ENCODE measurements at places on chromosomes 2 and 18.
A peak's percentile ranks its signal among the peaks of the same experiment; 100 is the strongest.

GRCh38 chr2:129755786-129756185 lies 223.7 kb upstream of the RAB6C start:
- H3K27ac ChIP-seq, result no peak overlapping the region
- no peaks in the 10 kb centered on the region for H3K4me1 ChIP-seq
- H3K36me3 ChIP-seq, result peaks cover 3% of the 10 kb centered on the region
- no peak for DNase-seq
- peaks cover 15% of the 10 kb centered on the region for H3K27me3 ChIP-seq

DNA sequence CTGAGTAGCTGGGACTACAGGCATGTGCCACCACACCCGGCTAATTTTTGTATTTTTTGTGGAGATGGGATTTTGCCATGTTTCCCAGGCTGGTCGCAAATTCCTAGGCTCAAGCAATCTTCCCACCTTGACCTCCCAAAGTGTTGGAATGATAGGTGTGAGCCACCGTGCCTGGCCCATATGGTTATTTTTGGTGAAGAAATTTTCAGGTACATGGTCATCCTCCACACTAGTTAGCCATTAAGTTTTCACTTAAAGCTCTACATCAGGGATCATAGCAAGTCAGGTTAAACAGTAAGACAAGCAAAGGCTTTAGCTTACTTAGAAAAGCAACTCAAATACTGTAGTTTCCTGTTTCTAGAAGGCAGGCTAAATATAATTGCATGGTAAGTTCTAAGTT lies 104.3 kb upstream of the GRB14 start:
- no peak overlapping the region for H3K27ac ChIP-seq
- no peaks in the 10 kb centered on the region for H3K27me3 ChIP-seq
- no peak overlapping the region for H3K4me3 ChIP-seq
- H3K36me3 ChIP-seq, result no peaks in the 10 kb centered on the region
- no peaks in the 10 kb centered on the region for H3K4me1 ChIP-seq

DNA sequence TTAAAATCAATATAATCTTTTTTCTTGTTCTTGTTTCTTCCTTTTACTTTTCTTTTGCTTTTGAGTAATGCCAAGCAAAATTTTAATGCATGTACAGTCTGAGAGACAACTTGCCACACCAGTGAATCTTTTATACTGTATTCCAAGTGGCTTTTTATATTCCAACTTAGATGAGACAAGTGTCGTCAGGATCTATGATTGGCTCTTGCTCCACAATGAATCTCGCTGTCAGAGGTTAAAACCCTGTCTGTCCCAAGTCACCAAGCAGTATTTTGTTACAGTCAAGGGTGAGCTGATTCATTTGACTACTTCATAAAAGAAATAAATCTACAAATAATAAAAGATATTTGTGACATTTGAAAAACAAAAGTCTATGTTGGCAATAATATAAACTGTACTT lies at the start of gene MSTN:
Gene MSTN (minus strand): TSS at position 129 of the 400 bp plus-strand sequence. CDS start 133 bp downstream, outside the sequence.
- H3K4me3 ChIP-seq, result no peak within 1 kb of the TSS
- no peak for DNase-seq
- no peak within 1 kb of the TSS for H3K27ac ChIP-seq
- H3K4me1 ChIP-seq, result no peaks in the 10 kb centered on the region

DNA sequence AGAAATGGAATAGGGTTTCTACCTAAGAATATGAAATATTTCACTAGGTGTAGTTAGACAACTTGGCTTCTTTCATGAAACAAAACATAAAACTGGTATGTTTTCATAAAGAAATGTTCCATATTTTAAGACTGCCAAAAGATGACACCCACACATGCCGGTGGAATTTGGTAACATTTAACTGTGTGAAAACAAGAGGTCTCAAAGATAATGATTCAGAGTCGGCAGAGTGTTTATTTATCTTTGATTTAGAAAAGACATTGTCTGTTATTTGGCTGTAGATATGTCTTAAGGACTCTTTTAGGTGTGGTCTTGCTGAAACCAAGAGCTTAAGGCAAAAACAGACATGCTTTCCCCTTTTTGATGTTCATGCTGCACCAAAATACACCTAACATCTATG lies 63.5 kb upstream of the FN1 start:
- H3K36me3 ChIP-seq, result peaks cover 2% of the 10 kb centered on the region
- H3K4me3 ChIP-seq, result no peak overlapping the region
- no peak overlapping the region for H3K27ac ChIP-seq
- H3K4me1 ChIP-seq, result no peaks in the 10 kb centered on the region
- H3K27me3 ChIP-seq, result peaks cover 36% of the 10 kb centered on the region

GRCh38 chr18:24128700-24129099 lies 10.2 kb upstream of the CABYR start:
- H3K4me3 ChIP-seq, result no peak overlapping the region
- peaks cover 12% of the 10 kb centered on the region for H3K36me3 ChIP-seq
- DNase-seq, result no peak

GRCh38 chr2:197661626-197662025 lies 13.8 kb downstream of the RFTN2 start:
- H3K4me3 ChIP-seq, result no peak overlapping the region
- no peaks in the 10 kb centered on the region for H3K27me3 ChIP-seq
- no peak for DNase-seq
- H3K27ac ChIP-seq, result no peak overlapping the region

- no peaks in the 10 kb centered on the region for H3K4me1 ChIP-seq
- H3K27me3 ChIP-seq, result no peaks in the 10 kb centered on the region
- no peak for DNase-seq
These were observed 24.3 kb upstream of the DYNC2LI1 start for GRCh38 chr2:43749583-43749982.

GRCh38 chr2:170214309-170214948 lies 36.5 kb downstream of the MYO3B start:
- H3K27ac ChIP-seq, result no peak overlapping the region
- no peaks in the 10 kb centered on the region for H3K36me3 ChIP-seq

DNA sequence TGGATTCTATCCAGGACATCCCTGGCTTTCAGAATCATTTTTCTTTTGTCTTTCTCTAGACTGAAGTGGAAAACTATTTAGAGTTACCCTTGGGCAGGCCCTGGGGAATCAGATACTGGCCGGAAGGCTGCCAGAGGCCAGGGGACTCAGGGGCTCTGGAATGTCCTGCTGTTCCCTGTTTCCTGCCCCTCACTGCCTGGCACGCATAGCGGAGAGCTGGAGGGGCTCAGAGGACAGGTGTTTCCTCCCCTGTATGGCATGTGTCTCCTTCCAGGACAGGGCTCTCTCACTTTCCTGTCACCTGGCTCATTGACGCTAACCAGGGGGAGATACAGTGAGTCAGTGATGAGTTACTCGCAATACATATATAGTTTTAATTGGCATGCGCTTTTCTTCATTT lies 38.8 kb downstream of the DYSF start:
- no peaks in the 10 kb centered on the region for H3K4me1 ChIP-seq
- H3K27me3 ChIP-seq, result peaks cover 48% of the 10 kb centered on the region
- DNase-seq, result no peak
- no peak overlapping the region for H3K27ac ChIP-seq
- no peaks in the 10 kb centered on the region for H3K36me3 ChIP-seq

DNA sequence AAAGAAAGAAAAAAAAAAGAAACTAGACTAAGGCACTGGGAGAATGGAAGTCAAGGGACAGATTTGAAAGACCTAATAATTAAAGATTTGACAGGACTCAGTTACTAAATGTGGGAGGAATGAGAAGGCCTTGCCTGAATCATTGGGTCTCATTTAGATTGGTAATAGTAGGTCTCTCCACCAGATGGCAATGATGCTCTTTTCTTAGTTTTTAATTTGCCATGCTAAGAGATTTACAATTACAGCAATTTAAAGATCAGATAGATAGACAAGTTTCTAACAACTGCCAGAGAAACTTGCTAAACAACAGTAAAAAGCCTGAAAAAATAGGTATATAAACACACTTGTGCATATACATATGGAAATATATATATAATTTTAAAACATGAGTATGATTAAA lies 153.0 kb downstream of the TMEM247 start:
- peaks cover 6% of the 10 kb centered on the region for H3K36me3 ChIP-seq
- H3K27me3 ChIP-seq, result no peaks in the 10 kb centered on the region
- H3K4me1 ChIP-seq, result peaks cover 22% of the 10 kb centered on the region
- peak overlapping the region; percentile 73 for H3K27ac ChIP-seq
- no peak overlapping the region for H3K4me3 ChIP-seq
- no peak for DNase-seq

- no peak for DNase-seq
- no peak overlapping the region for H3K4me3 ChIP-seq
- peaks cover 44% of the 10 kb centered on the region for H3K4me1 ChIP-seq
- H3K27ac ChIP-seq, result peak overlapping the region; percentile 65
These were observed 9.8 kb upstream of the LBH start for GRCh38 chr2:30221531-30221930.

- peaks cover 7% of the 10 kb centered on the region for H3K4me1 ChIP-seq
- DNase-seq, result no peak
- H3K4me3 ChIP-seq, result no peak overlapping the region
- peaks cover 9% of the 10 kb centered on the region for H3K36me3 ChIP-seq
These were observed 31.0 kb downstream of the VAPA start for GRCh38 chr18:9944805-9945204.

- H3K36me3 ChIP-seq, result no peaks in the 10 kb centered on the region
- no peak overlapping the region for H3K27ac ChIP-seq
- H3K4me1 ChIP-seq, result peaks cover 4% of the 10 kb centered on the region
- DNase-seq, result no peak
- peaks cover 75% of the 10 kb centered on the region for H3K27me3 ChIP-seq
These were observed 297.7 kb downstream of the MTX2 start for GRCh38 chr2:176566961-176567360.

GRCh38 chr2:240170883-240171282 lies 30.4 kb upstream of the OTOS start:
- no peak overlapping the region for H3K4me3 ChIP-seq
- no peak overlapping the region for H3K27ac ChIP-seq
- H3K4me1 ChIP-seq, result no peaks in the 10 kb centered on the region

GRCh38 chr18:39788383-39788782 lies 2166.7 kb upstream of the PIK3C3 start:
- no peaks in the 10 kb centered on the region for H3K4me1 ChIP-seq
- no peaks in the 10 kb centered on the region for H3K36me3 ChIP-seq
- H3K27me3 ChIP-seq, result no peaks in the 10 kb centered on the region
- no peak overlapping the region for H3K4me3 ChIP-seq
- H3K27ac ChIP-seq, result no peak overlapping the region

Data from T-helper 17 cell (primary cell).